ENCODE measurements at places on chromosomes 1 and 21.

DNA sequence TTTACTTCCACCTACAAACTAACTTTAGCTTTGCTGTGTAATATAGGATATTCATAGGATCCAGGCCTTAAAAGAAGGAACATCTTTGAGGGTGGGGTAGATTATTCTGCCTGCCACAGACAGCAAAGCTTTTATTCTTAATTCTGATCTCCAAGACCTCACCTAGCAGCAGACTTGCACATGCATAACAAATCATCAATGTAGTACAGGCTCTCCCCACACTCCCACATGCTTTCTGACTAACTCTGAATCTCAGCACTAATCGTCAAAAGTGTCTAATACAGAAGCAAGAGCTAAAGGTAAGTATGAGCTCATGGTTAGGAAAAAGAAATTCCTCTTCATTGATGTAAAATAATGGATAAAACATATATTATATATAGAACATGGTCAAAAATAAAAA, 1468.5 kb upstream of the B3GALT2 start:
- no peak for DNase-seq

- DNase-seq: no peak
Observed at GRCh38 chr1:195958131-195958530, 650.1 kb downstream of the KCNT2 start.

DNA sequence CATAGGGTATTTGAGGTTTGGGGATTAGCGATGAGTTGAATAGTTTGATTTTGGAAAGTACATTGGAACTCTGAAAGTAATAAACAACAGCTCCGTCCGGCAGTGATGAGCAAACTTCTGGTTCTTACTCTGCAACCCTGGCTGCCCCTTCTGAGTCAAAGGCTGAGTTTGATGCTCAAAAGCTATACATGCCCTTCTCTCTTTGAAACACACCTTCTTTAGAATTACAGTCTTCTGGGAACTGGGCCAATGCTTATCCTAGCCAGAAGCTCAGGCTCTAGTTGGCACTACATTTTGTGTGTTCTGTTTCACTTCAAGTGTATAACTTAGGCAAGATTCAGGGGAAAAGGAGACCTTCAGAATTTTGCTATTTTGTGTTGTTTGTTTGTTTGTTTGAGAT, 9.3 kb downstream of the AHCYL1 start:
- no peak for DNase-seq

DNA sequence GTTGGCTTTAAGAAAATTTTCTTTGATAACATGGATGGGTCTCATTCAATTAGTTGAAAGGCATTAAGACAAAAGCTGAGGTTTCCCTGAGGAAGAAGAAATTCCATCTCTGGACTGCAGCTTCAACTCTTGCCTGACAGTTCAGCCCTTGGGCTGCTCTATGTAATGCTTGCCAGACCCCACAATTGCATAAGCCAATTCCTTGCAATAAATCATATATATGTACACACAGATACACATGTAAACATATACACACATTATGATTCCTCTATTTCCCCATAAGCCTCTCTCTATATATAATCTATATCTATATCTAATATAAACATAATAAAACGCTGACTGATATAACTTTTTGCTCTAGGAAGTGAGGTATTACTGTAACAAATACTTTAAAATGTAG, 301.5 kb upstream of the PRMT6 start:
- no peak for DNase-seq

- DNase-seq: no peak
Observed at GRCh38 chr1:173426057-173426456, 51.1 kb upstream of the PRDX6 start.

Data from activated T-cell treated with anti-CD3 and anti-CD28 coated beads, Interleukin-2, amount 50 U/mL, for 24 hours (primary cell).